ENCODE measurements at places on chromosomes 3 and 15.

DNA sequence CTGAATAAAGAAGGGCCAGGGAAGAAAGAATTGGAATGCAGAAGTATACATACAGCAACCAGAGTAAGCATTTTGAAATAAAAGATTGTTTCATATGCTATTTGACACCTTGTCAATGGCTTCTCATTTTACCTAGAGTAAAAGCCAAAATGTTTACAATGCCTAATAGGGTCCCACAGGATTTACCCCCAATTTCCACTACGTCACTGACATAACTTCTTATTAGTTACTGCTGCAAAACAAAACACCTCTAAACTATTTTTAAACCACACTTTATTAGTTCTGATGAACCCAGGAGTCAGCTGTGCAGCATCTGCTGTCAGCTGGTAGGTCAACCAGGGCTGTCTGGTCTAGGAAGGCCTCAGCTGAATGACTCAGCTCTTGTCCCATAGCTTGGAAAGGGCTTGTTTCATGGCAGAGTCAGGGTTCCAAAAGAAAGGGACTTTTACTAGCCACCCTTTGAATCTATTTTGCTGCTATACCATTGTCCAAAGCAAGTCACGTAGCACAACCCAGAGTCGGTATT is 945.1 kb downstream of the EPHA3 start:
- no peak for DNase-seq

- no peak for DNase-seq
These were observed 295.3 kb downstream of the RBMS3 start for GRCh38 chr3:29576181-29576580.

DNA sequence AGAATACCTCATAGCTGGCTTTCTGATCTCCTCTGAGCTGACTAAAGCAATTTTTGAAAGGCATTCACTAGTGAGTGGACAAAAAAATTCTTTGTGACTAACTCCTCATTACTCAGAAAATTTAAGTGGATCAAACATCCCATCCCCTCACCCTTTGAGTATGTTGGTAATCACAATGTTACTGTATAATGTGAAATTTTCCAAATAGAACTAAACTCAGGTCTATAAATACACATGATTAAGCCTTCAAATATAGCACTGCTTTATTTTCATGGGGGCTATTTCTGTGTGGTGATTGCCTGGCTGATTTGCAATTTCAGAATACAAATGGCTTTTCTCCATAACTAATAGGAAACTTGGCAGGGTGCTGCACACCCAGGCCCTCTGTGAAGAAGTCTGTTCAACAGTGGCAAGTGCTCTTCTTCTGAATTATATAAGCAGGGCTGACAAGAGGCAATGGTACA is 45.9 kb upstream of the ACTC1 start:
- DNase-seq: peak; percentile 45

GRCh38 chr15:45588219-45588875 is 1.2 kb downstream of the BLOC1S6 start:
- DNase-seq: no peak

DNA sequence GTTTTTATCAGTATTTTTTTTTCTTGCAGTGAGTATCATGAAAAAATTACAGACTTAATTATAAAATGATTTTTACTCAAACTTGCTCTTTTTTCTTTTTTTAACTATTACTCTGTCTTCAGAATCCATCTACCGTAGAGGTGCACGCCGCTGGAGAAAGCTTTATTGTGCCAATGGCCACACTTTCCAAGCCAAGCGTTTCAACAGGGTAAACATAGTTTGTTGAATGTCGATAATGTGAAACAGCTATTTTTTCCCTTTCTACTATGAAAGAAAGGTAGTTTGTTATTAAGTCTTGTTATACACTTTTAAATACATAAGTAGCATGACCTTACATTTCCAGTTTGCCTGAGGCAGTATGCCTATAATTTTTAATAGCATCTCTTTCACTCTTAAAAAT is 45.6 kb downstream of the PRKCI start:
- DNase-seq: no peak

GRCh38 chr3:100868096-100868495 is 125.1 kb downstream of the ABI3BP start:
- no peak for DNase-seq

GRCh38 chr3:48402281-48402732 is 27.6 kb downstream of the PLXNB1 start:
- DNase-seq: peak; percentile 96

DNA sequence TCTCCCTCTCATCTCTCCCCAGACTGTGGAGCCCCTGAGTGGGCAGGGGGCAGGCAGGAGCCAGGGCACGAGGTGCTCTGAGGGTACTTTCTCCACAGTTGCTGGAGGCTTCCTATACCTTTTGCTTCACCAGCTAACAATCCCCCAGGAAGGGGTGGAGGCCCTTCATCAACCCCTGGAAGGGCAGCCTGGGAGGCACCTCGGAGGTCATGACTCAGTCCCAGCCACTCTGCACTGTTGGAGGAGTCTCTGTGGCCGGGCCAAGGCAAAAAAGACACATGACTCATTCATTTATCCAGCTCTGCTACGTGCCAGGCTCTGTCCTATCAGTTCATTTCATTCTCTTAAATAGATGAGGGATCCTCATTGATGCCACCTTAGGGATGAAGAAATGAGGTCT is 15.6 kb upstream of the KY start:
- DNase-seq: peak; percentile 87

- DNase-seq: no peak
These were observed 161.6 kb downstream of the TCF12 start for GRCh38 chr15:57079931-57080620.

GRCh38 chr3:55588146-55588765 is 101.2 kb upstream of the WNT5A start:
- no peak for DNase-seq

DNA sequence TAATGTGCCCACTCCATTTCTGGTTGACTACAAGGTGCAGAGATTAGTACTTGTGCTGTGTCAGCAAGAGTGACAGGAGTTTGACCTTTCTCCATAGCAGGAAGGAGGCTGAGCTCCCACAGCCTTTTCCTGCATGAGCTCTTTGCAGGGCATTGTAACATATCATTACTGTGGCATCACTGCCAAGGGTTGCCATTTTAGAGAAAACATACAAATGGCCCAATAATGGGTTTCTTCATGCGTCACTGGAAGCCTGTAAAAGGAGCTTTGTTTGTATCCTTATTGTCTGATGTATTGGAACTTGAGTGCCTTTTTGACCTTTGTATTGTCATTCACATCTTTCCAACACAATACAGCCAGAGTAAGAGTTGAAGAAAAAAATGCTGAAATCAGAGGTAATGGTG is 323.0 kb upstream of the CDIN1 start:
- DNase-seq: no peak

DNA sequence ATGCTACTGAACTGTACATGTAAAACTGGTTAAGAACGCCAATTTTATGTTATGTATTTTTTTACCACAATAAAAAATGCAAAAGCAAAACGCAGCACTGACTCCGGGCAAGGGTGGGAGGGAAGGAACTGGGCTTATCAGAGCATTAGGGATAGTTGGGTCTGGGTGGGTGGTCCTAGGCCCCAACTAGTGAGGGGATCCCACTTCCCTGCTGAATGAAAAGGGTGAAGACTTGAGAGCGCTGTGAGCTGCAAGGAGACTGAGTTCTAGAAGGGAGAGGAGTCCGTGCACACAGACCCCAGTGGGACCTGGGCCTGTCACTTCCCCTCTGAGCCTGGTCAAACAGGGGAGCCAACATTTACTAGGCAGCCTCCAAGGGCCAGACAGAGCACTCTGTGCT is 98.6 kb downstream of the TPRA1 start:
- DNase-seq: no peak

GRCh38 chr3:196966526-196967401 is 1.9 kb downstream of the PIGZ start:
- DNase-seq: no peak

DNA sequence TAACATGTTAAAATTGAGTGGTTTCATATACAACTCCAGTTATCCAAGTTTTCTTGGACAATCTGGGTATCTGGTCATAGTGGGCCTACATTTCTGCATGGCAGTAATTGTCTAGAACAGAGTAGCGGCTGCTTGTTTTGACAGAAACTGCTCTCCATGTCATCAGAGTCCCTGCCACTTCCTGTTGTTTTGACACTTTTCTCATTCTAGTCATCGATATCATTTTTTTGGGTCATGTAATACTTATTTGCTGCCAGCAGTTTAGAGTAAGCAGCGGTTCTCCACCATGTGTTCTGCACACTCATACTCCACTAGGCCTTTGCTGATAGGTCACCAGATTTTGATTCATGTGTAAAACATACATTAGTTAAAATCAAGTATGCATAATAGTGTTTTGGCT is 81.5 kb downstream of the SLC25A26 start:
- no peak for DNase-seq

GRCh38 chr15:77053709-77054108 is 17.2 kb downstream of the TSPAN3 start:
- DNase-seq: no peak

DNA sequence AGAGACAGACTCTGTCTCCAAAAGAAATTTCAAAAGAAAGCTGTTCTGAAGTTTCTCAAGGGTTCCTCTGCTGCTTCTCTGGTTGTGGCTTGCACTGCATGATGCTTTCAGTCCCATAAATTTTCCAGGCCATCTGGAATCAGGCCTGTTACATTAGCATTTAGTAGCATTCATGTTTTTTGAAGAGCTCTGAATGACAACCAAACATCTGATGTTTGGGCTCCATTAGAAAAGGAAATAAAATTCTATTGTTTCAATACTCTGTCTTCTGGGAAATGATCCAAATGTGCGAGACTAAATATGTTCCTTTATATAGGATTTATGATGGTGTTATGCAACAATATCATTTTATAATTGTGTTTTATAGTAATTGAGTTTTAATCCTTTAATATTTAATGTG is 455.8 kb downstream of the GABRG3 start:
- no peak for DNase-seq

DNA sequence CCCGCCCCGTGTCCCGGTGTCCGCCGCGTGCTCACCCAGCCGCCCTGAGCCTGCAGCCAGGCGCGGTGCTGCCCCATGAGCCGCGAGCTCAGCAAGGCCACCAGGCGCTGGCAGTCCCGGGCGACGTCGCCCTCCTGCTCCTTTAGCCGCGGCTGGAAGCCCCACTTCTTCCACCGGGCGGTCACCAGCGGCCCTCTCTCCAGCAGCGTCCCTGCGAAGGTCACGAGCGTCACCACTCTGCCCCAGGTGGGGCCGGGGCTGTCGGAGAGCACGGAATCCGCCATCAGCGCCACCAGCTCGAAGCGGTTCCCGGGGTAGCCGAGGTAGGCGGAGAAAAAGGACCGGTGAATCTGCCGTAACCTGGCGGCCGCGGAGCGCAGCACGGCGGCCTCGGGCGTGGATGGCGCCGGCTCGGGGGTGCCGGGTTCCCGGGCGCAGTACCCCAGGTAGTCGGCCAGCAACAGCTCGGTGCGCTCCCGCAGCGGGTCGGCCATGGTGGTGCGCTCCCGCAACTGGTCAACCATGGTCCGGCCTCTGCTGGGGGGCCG is 298 bp downstream of the BCL2L10 start:
- peak; percentile 59 for DNase-seq

DNA sequence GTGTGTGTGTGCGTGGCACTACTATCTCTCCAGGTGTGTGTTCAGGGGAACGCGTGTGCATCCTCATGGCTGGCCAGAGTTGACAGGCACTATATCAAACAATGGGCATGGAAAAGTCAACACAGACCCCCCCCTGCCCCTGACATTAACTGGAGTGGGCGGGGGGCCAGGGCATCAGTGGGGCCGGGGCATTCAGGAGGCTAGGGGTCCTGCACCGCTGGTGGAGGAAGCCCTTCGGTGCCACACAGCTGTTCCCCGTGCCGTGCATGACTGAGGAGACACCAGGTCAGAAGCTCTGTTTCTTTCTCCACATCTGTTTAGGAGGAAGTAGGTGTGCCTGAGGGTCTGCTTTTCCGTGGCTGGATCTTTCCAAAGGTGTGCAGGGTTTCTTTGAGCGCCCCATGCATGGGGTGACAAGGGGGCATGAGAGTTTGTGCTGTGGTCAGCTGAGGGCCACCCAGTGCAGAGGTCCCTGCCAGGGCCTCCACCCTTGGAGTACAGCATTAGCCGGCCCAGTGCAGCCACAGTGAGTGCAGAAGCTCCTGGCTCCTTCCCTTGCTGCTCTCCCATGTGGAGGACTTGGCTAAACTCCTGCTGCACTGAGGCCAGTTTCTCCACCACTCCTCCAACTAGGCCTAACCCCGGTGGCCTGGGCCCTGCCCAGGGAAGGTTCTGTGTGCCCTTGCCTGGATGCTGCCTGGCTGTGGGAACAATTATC is 7.5 kb downstream of the C3orf22 start:
- peak; percentile 52 for DNase-seq

GRCh38 chr3:69463531-69463930 is 77.6 kb upstream of the FRMD4B start:
- no peak for DNase-seq

GRCh38 chr15:56076640-56077039 is 83.2 kb upstream of the NEDD4 start:
- no peak for DNase-seq

- DNase-seq: no peak
These were observed 22.3 kb upstream of the P2RY13 start for GRCh38 chr3:151351648-151352047.

DNA sequence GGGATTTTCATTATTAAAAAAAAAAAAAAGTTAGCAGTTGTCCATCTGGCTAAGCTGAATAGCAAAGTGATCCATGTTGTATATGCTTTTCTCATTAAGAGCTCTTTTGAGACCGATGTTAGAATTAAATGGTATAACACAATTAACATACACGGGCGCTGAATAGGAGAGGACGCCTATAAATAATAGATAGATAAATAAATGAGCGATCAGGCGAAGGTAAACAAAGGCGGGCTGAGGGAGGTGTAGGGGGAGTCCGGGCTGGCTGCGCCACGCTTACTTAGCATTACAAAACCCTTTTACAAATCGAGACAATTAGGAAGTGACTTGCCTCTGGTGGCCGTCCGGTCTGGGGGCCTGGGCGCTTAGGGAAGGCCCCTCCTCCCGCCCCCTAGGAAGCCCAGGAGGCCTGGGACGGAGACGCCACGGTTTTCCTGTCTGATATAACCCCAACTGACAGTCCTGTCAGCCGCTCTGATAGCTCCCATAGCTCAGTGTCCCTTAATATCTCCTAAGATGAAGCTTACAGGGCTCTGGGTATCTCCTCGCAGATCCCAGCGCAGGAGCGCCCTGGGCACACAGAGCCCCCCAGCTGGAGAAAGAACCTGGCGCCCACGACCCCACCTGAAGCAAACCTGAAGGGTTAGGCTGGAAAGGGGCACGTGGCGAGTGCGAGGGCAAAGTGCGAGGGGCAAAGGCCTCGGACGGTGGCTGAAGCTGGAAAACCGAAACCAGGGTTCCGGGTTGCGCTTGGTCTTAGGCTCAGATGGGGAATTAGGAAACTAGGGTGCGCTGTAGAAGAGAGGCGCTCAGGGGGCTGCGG is 3.6 kb downstream of the SOX14 start:
- DNase-seq: no peak

DNA sequence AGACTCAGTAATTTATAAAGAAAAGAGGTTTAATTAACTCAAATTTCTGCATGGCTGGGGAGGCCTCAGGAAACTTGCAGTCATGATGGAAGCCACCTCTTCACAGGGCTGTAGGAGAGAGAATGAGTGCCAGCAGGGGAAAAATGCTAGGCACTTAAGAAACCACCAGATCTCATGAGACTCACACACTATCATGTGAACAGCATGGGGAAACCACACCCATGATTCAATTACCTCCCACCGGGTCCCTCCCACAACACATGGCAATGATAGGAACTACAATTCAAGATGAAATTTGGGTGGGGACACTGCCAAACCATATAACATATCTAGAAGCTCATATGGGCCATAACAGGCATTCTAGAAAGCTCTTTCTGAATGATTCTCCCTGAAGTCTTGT is 190.3 kb downstream of the WNT5A start:
- DNase-seq: no peak
